ENCODE measurements at places on chromosomes 16 and 17.

DNA sequence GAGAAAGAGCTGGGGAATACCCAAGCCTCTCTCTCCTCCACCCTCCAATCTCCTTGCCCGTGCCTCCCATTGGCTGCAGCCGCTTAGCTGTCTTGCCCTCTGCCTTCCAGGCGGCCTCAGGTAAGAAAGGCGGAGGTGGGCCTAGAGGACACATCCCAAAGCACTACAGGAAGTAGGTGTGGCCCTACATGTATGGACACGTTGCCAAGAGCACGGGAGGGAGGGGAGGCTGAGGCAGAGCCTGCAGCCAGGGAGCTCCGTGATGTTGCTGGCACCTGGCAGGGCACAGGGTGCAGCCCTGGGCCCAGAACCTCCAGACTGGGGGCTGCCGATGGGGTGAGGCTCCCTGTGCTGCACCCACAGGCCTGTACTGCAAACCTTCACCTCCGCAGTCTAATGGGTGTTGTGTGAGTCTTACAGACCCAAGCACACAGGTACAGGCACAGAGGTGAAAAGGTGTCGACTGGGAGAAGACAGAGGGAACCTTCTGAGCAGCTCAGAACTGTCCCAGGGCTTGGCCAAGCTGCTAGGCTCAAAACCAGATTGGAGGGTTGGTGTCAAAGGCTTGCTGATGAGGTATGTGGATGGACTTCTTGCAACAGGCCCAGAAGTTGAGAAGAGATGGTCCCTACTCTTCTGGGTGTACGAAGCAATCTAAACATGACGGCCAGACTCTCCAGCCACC is 23.5 kb upstream of the FOXK2 start:
- DNase-seq = no peak

DNA sequence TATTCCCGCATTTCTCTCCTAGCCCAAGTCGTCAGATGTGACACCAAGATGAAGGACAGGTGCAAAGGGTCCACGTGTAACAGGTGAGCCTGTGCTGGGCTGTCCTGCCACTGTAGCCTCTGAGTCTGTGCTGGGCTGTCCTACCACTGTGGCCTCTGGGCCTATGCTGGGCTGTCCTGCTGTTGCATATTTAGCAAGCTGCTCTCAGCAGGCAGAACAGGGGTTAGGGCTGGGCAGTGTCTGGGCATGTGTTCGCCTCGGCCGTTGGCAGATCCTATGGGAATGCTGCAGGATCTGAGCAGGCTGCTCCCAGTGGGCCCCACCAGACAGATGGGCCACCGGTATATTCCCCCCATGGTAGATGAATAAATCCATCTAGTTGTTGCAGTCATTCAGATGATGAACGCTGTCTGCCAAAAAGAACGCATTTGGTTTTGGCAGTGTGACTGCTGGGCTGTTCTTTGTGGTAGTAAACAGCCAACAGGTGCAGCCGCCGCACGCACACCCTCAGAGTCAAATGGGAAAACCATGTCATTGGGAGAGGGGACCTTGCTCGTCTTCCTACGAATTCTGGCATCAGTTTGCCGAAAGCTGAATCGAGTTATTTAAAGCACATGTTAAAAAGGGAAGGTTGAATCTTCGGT is 49.2 kb downstream of the CRISPLD2 start:
- no peak for DNase-seq

DNA sequence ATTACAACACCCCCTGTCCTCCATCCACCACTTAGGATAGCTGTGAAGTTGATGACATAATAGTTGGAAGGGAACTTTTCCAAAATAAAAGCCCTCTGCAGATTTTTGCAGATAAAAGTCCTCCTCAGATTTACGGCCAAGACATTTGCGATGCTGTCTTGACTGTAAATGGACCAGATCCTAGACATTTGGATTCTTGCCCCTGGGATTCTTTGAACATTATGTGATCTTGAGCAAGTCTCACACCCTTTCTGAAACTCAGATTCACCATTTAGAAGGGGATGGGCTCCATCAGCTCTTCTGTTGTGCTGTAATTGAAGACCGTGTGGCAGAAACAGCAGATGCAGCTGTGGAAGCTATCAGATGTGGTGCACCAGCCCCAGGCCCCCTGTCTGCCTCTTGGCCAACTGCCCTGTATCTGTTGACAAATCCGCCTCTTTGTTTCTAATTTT is 153.9 kb upstream of the CACNG3 start:
- DNase-seq = no peak

- DNase-seq = no peak
Measured at GRCh38 chr16:89574681-89575246, 794 bp upstream of the CPNE7 start.

- DNase-seq = no peak
Measured at GRCh38 chr16:72282362-72282761, 110.4 kb upstream of the PMFBP1 start.

GRCh38 chr17:28570716-28571360 is 486 bp downstream of the PIGS start:
- DNase-seq = no peak

- no peak for DNase-seq
Measured at GRCh38 chr17:692116-692515, 22.5 kb downstream of the VPS53 start.

GRCh38 chr17:27430882-27431491 is 25.3 kb upstream of the KSR1 start:
- DNase-seq = no peak

- no peak for DNase-seq
Measured at GRCh38 chr17:29124925-29125273, 55.3 kb downstream of the MYO18A start.

GRCh38 chr16:22186517-22186916 is 19.6 kb upstream of the EEF2K start:
- no peak for DNase-seq

DNA sequence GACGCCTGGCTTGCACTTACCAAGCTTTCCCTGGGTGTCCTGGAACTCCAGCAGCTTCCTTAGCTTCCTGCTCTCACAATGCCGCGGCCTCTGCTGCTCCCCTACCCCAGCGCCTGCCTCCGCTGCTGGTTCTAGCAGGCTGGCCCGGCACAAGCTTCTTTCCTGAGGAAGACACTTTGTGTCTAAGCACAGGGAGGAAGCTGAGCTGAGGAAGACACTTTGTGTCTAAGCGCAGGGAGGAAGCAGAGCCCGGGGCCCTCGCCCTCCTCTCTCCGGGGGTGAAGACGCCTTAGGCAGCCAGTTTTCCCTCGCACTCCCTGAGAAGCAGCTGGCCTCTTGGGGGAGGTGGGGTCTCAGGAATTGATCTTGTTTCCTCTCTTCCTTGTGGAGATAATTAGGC is 64.9 kb downstream of the PLD6 start:
- no peak for DNase-seq

DNA sequence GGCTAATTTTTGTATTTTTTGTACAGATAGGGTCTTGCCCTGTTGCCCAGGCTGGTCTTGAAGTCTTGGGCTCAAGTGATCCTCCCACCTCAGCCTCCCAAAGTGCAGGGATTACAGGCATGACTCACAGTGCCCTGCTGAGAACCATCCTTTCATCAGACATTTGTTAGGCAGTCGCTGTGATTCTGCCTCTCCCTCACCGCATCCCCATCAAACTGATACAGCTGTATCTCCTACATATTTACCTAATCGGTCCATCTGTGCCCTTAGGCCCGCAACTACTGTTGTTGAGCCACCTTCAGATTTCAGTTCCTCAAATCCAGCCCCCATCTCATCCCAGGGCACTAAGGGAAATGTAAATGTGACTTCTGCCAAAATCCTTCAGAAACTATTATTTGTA is 2.0 kb upstream of the SLC43A2 start:
- no peak for DNase-seq

DNA sequence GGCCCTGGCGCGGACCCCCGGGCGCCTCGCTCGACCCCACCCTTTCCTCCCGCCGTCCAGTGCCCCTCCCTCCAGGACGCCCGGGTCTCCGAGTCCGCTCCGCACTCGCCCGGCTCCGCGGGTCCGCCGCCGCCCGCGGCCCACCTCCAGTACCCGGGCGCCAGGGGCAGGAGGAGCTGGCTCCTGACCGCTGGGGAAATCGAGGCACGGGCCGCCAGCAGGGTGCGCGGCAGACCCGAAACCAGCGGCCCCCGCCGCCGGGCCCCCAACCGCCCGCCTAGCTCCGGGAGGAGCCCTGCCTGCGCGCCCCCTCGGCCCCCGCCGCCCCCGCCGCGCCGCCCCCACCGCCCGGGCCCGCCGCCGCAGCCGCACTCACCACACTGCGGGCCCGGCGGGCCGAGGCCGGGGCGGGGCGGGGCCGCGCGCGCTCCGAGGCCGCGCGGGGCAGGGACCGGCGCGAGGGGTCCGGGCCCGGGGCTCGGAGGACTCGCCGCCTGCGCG is 333 bp downstream of the MAFG start:
- no peak for DNase-seq

GRCh38 chr17:33113276-33113990 is 121.8 kb downstream of the SPACA3 start:
- DNase-seq = no peak

DNA sequence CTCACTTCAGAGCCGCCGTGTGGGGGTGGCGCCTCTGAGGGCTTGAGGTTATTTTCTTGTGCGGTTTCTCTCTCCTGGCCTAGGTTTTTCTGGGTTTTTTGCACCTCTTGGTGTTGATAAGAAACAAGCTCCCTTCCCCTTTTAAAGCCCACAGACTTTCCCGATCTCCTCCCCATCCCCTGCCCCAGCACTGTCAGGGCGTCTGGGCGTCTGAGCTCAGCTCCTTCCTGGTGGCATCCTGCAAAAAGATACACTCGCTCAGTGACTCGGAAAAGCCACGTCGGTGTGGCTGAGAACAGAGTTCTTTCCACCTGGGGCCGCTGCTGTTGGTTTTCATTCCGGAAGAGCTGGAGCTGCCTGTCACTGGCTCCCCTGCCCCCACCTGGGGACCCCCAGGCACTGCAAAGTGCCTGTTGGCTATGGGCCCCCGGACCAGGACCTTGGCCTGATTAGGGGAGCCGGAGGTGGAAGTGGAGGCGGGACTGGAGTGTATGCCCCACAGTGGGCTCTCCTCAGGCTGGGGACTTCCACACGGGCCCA is 14.5 kb downstream of the BAIAP2 start:
- no peak for DNase-seq

- no peak for DNase-seq
Measured at GRCh38 chr17:34620458-34620857, 41.1 kb downstream of the TMEM132E start.

- no peak for DNase-seq
Measured at GRCh38 chr16:10617662-10618420, 37.4 kb upstream of the EMP2 start.

GRCh38 chr16:27928542-27928941 is 135.0 kb downstream of the GSG1L start:
- DNase-seq = peak; percentile 49

DNA sequence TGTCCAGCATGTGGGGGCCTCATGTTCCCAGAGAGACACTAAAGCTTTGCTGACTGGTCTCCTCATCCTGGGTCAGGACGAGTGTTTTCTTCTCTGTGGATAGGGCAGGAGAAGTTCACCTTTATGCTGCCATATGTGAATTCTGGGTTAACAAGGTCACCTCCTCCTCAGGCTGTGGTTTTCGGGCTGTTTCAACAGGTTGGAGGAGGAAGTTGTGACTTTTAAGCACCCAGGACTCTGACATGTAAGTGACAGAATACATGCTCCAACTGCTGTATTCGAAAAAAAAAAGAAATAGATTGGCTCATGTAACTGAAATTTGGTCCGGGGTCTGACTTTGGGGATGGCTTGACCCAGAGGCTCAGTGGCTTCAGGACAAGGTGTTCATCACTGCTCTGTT is 54.2 kb downstream of the SNX20 start:
- DNase-seq = no peak

DNA sequence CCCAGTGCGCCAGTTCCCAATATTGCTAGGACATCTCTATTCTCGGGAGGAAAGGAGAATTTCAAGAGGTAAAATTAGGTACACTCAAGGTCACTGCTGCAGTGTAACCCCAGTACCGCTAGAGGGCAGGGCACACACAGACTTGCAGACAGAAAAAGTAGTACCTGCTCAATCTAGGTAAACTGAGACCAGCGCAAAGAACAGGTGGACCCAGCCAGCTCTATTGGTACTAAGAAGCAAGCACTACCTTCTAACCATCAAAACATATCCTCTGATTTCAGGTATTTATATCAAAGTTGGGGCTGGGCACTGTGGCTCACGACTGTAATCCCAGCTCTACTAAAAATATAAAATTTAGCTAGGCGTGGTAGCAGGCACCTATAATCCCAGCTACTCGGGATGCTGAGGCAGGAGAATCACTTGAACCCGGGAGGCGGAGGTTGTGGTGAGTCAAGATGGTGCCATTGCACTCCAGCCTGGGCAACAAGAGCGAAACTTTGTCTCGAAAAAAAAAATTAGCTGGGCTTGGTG is 3.6 kb upstream of the WDR81 start:
- no peak for DNase-seq

DNA sequence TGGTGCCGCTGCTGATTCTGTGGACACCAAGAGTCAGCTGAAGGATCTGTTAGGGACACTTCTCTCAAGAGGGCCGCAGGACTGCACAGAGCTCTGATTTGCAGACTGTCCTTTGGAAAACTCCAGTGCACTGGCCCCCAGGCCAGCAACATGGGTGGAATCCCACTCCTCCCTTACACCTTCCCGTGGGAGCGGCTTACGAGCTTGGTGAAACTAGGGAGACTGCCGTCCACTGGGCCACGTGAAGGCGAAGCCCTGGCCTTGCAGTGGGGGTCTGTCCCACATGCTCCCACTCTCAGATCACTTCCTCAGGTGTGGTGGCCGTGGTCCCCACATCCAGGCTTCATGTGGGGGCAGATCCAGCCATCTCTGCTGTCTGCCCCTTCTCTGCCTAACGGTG is 36.4 kb downstream of the PSME3IP1 start:
- DNase-seq = no peak

DNA sequence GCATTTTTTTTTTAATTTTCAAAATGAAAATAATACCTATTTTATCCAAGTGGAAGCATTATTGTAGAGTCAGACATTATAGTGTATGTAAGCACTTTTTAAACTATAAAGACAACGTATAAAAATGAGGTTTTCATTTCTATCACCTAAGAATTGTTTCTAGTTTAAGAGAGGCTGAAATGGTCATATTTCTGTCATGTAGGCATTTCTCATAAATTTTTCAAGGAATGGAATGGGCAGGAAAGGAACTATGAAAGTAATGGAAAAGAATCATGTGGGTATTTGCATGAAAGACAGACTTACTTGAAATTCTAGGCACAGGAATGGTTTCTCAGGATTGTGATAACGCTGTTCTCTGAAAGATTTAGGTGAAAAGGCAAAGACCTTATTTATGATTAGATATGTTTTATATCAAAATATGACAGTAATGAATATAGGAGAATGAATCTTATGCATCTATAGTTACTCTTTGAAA is 67.4 kb downstream of the PPM1E start:
- DNase-seq = no peak

DNA sequence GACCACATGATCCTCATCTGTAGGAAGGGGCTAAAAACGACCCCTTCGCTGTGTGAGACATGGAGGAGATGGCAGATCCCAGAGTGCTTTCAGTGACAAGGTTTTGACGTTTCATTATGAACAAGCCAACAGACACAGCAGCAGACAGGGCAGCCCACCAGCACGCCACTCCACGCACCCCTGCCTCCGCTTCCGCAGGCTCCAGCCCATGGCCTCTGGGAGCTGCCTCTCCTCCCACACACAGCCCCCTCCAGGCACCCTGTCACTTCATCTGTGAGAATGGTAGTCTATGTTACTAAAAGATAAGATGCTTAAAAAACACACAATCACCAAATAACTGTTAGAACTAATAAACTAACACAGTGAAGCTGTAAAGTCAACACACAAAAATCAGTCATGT is 12.3 kb upstream of the ADCY7 start:
- DNase-seq = no peak
